ENCODE measurements at places on chromosomes 2 and 18.

DNA sequence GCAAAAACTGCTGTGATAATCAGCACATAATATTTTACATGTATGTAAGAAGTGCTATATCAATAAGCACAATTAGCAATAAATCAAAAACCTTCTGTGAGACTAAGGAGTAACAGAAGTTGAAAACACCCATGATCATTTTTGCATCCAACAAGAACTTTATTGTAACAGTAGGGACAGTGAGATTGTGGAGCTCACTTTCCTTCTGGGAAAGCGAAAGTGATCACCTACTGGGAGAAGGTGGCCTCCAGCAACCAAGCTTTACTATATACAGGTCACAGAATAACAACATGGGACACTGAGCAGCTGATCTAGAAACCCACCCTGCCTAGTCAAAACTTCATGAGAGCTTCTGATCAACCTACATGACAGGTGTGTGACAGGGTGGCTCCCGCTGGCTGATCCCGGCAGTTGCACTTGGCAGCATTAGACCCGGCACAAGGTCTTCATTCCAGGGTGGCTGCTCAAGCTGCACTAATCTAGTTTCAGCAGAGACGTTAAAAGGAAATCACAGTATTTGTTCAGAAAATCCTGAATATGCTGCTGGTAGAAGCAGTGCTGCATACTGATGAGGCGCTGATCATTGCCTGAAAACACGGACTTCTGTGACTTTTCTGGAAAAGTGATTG is 63.5 kb upstream of the ARL5A start:
- no peak for DNase-seq

DNA sequence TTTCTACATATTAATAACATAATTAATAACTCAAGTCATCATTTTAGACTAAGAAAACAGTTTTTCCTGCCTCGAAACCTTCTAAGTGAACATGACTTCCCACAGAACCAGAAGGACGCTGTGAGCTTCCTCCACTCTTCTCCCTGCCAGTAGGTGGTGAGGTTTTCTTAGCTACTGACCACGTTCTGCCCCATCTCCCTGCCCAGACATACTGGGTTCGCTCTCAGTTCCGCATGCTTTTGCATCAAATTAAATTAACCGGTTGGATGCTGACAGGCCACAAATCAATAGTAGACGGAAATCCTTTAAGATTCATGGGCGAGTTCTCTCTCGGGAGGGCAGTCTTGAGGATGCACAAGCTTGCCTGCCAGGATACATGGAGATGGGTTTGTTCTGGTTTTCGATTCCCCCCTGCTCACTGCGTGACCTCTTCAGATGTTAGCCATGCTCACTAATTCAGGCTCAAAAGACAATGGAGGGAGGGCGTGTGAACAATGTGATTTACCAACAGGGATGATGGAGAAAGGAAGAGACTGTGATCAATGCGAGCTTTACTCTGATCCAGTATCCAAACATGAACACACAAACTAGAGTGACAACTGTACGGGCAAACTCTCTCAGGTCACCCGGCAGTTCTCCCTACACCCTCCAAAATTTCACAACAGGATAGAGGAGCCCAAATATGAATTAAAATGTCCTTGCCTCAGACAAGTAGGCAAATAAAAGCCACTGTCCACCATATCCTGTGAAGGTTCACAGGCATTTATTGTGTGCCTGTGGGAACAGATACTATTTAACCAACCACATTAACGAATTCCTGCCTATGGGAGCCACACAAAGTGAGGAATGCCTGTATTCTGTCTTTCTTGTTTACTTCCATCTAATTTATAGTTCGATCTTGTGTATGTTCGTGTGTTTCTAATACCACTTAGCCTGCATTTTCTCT is 375.7 kb downstream of the EIPR1 start:
- peak; percentile 24 for DNase-seq

DNA sequence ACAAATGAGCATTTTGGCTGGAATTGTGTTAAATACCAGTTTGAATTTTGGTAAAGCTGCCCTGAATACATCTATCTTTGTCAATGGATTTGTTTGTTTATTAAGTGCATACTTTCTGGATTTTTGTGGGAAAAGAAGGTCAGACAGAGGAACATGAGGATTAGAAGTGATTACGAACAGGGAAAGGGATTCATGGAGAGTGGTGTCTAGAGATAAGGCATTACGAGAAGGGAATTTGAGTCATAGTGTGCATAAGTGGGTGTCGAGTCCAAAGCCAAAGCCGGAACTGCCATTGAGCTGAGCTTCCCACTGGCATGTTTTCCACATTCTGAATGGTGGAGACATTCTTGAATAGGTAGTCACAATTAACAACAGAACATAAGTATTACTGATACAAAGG is 68.9 kb upstream of the EFEMP1 start:
- no peak for DNase-seq

DNA sequence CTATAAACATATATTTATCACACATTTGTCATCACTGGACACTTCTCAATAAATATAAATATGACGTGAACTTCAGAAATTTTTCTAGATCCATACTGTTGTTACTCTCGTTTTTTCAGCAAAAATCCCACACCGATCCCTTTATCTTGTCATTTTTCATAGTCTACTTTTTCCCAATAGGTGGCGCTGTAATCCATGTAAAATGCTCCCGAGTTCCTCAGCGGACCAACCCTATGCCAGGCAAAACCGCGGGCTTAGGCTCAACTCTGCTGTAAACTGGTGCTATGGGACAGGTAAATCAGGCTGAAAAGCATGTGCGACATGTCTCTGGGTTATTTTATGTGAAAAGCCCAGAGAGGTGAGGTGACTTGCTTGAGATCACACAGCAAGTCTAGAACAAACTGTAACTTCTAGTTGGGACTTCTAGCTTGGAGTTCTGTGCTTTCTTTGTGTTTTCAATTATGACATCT is 104.0 kb downstream of the COBLL1 start:
- DNase-seq = peak; percentile 54

DNA sequence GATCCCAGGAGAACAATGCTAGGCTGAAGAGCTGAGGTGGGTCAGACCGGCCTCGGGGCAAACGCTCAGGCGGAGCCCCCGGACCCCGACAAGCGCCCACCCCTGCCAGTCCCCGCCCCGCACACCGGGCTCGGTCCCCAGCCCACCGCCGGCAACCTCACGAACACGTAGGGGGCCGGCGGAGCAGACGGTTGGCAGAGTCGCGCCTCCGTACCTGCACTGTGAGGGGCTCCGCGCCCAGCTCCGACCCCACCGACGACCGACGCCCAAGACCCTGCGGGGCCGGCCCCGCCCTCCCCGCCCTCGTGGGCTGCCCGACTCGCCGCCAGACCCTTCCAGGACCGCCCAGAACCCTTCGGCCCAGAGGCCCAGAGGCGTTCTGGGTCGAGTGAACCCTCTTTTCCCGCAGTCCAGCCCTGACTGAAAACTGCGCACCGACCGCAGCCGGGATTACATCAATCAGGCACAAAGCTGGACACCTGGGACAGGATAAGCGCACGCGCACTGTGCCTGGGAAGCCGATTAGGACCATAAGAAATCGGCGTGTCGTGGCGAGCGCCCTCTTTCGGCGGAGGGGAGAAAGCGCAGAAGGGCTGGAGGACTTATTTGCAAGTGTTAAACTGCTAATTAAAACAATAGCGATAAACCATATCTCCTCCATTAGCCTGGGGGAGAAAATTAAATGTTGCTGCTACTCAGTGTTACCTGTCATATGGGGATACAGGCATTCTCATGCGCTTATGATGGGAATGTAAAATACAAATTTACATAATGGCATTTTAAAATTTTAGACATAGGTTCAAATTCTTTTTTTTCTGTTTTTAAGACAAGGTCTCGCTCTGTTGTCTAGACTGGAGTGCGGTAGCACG is 11.7 kb upstream of the DCTN1 start:
- DNase-seq = peak; percentile 96

DNA sequence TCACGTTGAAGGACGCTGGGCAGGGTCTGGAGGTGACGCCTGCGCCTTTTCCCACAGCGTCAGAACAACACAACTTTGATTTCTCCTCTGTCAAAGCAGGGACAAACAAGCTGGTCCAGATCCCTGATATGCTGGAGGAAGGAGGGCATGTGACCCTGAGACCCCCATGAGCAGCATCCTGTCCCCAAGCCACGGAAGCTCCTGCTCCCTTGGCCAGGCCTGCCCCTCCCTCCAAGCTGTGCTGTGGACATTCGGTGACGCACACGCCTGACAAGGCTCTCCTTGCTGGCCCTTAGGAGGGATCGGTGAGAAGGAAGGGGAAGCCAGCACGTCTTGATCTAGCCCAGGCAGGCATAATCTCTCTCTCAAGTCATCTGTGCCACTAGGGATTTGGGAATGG is 11.3 kb downstream of the MLPH start:
- DNase-seq = no peak

- no peak for DNase-seq
Measured at GRCh38 chr2:105890856-105891255, 146.1 kb downstream of the NCK2 start.

- no peak for DNase-seq
Measured at GRCh38 chr18:49747876-49748275, 65.5 kb downstream of the ACAA2 start.

DNA sequence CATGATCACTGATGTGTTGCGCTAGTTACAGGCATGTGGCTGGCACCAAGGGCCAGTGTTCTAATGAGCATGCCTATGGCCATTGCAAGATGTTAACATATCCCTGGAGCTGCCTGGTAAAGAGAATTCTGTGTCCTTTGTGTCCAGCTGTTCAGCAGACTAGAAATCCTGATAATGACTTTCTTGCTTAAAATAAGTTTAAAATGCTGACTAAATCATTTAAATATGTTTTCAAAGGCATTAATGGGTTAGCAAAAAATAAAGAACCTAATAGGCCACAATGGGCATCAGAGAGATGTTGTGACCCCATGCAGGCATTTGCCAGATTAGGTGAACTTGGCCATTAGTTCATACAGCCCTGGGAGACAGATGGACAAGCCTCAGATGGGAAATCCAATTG is 67.5 kb downstream of the GPR39 start:
- no peak for DNase-seq

GRCh38 chr2:39837856-39838453 is 58.9 kb upstream of the THUMPD2 start:
- peak; percentile 26 for DNase-seq

DNA sequence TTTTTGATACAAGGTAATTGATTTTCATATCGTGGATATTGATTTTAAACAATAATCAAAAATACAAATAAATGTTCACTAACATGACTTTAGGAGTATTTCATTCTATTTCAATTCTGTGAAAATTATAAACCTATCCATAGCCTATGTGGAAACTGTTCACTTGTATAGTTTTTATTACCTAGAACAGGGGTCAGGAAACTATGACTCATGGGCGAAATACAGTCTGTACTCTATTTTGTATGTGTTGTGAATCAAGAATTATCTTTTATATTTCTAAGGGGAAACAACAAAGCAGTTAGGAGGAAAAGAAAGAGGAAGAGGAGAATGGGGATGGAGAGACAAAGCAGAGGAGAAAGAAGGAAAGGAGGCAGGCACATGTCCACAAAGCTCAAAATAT is 181.7 kb upstream of the VRK2 start:
- DNase-seq = no peak

GRCh38 chr2:110872521-110872920 is 140.1 kb downstream of the ACOXL start:
- no peak for DNase-seq

GRCh38 chr18:21081426-21081825 is 30.2 kb downstream of the ROCK1 start:
- no peak for DNase-seq

- no peak for DNase-seq
Measured at GRCh38 chr2:111042261-111042660, 78.5 kb upstream of the BCL2L11 start.

GRCh38 chr2:108949316-108950239 is 39.4 kb downstream of the EDAR start:
- no peak for DNase-seq

- peak; percentile 58 for DNase-seq
Measured at GRCh38 chr2:42025151-42025582, 22.7 kb upstream of the PKDCC start.

- DNase-seq = no peak
Measured at GRCh38 chr18:60675801-60676200, 303.2 kb upstream of the MC4R start.
